ENCODE measurements at places on chromosomes 5 and 9.
A peak's percentile ranks its signal among the peaks of the same experiment; 100 is the strongest.

DNA sequence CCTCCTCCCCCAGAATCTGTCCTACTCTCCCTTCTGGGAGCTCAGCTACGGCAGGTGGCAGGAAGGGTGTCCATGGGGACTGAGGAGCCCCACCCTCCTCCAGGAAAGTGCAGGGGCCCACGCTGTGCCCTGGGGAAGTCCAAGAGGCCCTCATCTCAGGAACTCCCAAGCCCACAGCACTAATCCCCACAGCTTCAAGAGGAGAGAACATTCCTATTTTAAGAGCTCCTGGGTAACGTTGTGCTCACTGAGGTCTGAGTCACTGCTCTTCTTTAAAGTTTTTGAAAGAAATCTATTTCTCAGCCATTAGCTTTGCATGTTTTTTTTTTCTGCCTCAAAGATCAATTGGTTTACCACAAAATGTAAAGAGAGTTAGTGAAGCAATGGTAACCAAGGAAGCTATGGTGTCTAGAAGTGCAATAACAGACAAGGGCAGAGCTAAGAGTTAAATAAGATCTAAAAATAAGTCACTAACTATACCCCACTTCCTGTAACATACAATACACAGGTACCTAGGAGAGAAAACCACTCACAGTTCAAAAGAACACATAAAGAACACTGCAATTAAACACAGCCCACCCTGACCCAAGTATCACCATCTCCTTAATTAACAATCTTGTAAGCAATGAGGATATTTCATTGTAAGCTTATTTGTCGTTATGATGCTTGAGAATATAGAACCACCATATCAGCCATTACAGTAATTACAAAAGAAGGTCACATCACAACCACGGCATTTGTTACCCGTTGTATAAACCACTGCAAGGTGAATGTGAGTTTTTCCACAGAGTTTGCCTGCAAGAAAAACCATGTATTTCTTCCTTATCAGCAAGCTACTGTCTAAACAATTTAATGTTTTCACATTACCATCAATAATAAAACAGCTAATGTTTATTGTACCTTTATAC, 382.3 kb upstream of the SLC30A5 start:
- no peak for DNase-seq

- DNase-seq, result no peak
Measured at GRCh38 chr5:3024554-3024953, 273.1 kb upstream of the IRX2 start.

DNA sequence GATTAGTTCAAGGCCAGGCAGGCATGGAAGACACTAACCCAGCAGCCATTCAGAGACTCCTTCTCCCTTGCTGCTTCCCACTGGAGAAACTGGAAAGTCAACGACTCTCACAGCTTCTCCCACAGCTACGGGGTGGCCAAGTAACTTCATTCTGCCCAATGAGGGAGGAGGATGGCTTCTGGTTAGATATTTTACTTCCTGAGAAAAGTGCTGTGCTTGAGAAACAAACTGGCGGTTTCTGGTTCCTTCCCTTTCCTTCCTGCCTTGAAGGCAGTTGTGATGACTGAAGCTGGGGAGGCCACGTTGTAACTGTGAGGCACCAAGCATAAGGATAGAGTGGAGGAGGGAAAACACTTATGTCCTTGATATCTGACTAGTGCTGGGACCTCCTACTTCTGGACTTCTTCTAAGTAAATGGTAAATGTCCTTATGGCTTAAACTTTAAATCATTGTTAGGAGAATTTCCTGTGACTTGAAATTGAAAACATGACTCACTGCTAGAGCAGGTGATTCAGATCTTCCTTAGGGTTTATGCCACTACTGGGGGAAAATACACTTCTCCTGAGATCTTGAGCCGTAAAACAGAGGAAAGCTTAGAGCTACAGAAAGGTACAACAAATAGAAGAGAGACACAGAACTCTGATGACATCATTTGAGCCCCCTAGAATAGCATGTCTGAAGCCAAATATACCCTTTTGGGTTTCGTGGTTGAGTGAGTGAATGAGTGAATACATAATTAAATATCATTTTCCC, 3.1 kb upstream of the GNPDA1 start:
- peak; percentile 33 for DNase-seq

- DNase-seq, result no peak
Measured at GRCh38 chr5:124001036-124001615, 489.1 kb downstream of the CSNK1G3 start.

- no peak for DNase-seq
Measured at GRCh38 chr5:93438124-93438523, 142.9 kb downstream of the NR2F1-AS1 start.
